Stimulated activated CD8-positive, alpha-beta memory T cell treated with anti-CD3 and anti-CD28 coated beads, Interleukin-2, amount 100 ng/mL, for 48 hours (primary cell): ENCODE measurements at places on chromosomes 5 and 9.
A peak's percentile ranks its signal among the peaks of the same experiment; 100 is the strongest.

DNA sequence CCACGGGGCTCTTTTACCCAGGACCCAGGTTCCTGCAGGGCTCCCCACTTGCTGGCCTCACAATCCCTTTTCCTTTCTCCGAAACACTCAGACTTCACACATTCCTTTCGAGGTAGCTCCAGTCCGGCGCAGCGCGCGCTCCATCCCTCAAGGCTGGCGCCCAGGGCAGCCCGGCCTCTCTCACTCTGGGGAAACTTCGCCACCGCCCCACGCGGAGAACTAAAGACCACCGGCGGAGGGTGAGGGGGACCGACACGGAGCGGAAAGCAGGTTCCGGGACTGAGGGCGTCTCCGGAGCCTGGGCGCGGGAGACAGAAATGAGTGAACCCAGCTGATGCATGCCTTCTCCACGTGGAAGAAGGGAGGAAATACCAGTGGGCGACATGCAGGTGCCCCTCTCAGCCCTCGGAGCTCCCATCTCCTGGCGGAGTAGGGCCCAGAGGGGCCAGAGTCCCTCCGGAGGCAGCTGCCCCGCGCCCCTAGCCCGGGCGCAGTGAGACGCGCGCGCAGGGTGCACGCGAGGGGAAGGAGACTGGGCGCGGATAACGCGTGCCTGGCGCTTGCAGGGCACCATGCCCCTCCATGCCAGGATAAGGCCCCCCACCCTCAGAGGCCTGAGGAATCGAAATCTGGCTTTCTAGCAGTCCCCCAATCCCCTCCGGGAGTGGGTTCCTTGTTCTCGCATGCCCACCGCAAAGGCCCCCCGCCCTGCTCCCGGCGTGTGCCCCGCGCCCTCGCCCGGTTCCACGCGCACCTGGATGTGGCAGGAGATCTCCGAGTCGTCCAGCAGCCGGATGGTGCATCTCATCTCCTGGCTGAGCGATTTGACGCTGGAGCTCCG, 650 bp downstream of the FRMD3 start:
- DNase-seq = no peak

DNA sequence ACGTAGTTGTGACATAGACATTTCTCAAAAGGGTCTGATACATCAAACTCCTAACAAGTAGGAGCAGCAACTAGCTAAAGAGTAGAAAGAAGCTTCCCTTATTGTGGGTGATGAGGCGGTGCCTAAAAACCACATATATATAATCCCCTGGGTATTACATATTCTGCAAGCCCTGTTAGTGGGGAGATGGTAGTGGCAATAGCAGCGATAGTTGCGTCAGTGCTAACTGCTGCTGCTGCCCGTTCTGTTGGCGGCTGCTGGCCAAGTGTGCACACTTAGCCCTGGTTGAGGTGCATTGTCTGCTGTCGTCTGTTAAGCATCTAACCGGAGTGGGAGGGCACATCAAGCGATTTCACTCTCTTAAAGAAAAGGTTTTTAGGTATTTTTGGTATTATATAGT, 35.8 kb downstream of the VLDLR start:
- no peak for DNase-seq

DNA sequence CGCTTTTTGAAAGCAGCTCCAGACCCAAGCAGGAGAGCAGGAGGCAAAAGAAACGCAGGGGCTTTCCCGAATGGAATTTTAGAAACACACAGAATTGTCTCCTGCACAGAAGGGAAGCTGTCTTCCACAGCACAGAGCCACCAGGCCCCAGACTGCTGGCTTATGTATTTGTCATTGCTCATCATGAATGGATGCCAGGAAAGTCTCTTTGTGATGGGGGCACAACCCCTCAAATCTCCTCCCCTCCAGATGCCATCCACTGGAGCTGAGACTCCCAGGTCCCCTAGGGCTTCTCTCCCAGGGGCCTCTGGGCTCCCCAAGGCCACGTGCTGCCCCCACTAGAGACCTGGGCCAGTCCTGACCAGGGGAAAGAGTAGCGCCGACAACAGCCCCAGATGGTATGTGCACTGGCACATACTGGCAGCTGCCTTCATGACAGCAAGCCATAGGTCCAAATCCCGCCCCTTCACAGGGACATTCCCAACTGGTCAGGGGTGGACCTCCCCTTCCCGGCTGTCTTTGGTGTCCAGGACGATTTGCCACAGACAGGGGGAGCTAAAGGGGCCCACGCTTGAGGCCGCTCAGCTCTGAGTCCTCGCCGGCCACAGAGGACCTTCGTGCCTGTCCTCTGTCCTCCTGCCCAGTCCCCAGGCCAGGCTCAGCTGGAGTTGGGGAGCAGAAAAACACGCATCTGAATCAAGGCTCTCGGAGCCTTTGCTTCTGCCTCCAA, 127.8 kb downstream of the KCNIP1 start:
- no peak for DNase-seq

DNA sequence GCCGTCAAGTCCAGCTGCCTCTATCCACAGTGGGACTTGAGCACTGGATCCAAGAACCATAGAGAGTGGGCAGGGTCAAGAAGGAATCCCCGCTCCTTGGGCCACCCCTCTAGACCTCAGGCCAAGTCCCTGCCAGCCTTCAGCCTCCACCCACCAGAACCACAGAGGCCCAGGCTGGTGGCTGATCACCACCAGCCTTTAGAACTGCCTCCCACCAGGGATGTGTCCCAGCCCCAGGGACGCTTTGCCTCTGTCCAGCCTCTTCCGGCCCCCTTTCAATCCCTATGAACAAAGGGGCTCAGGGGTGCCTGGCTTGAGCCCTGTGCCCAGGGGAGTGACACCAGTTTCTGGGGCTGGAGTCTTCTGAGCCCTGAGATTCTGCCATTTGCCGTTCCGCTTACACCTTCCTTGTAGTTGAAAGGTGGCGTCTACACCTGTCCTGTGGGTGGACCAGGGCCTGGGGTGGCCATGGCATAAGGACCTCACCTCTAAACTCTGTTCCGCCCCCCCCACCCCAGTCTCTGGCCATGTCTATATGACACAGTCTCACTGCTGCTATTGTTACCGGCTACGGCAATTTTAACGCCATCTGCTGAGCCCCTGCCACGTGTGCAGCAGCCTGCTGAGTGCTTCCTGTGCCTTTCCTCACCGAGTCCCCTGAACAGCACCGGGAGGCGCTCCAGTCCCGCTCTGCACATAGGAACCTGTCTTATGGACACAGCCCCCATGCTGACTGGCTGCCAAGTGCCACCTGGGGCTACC, 35.7 kb upstream of the ORM1 start:
- DNase-seq = no peak

DNA sequence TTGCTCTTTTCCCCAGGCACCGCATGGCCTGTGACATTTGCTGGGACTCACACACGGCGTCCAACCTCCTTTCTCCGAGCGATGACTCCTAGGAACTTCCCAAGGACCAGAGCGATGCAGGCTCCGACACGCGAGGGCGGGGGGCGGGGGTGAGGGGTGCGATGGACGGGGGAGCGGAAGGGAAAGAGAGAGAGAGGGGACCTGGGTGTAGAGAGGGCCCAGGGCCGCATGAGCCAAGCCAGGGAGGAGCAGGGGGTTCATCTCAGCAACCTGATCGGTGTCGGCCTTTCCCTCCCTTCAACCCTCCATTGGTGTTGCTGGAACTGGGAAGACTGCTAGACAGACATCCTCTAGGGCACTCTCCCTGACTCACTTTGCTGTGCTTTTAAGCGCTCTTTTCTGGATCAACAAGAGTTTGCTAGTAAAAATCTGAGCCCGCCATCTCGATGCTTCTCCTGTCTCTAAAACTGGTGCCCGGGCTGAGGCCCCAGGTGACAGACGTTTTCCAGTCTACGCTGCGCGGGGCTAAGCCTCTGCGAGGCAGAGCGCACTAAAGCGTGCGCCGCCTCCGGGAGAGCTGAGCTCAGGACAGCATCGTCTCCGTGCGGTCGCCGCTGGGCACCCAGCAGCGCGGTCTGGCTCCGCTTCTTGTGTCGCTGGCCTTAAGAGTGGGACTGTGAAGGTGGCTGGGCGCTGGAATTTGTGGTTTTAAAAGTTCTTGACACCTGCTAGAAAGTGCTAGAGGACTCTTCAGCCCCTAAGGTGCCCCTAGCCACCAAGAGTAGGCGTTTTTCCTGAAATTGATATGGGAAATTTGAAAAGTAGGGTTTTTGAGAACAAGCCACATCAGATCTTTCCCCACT, 1.0 kb upstream of the TSLP start:
- no peak for DNase-seq

- DNase-seq = no peak
Measured at GRCh38 chr9:74711341-74711740, 176.4 kb downstream of the TRPM6 start.

- no peak for DNase-seq
Measured at GRCh38 chr5:129377504-129377903, 82.6 kb upstream of the ADAMTS19 start.

- DNase-seq = no peak
Measured at GRCh38 chr5:76960004-76960625, 7.3 kb downstream of the CRHBP start.

DNA sequence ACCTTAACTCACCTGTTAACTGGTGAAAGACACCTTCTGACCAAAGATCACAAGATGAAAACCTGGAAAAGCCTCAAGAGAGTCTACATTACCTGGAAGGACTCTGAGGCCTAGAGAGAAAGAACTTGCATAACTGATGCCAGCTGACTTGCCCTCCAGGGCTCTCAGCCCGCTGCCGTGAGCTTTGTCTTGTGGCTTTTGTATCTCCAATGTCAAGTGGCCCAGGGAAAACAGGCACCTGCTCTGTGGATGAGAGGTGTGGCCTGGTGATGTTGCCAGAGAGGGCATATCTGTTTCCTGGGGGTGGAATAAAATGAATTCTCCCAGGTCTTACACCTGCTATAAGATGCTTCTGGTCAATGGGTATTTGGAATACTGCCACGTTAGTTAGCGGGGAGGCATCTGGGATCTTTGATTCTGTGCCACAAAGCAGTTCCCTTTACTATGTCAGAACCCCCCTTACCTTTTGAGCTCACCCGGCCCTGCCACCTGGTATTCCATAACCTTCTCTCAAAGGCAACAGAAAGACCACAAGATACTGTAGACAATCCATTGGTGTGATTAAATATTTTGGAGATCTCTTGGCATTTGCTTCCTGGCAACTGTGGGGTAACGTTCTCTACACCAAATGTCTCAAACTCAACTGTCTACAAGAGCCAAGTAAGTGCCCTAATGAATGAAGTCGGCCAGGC, 54.9 kb upstream of the N4BP3 start:
- no peak for DNase-seq

DNA sequence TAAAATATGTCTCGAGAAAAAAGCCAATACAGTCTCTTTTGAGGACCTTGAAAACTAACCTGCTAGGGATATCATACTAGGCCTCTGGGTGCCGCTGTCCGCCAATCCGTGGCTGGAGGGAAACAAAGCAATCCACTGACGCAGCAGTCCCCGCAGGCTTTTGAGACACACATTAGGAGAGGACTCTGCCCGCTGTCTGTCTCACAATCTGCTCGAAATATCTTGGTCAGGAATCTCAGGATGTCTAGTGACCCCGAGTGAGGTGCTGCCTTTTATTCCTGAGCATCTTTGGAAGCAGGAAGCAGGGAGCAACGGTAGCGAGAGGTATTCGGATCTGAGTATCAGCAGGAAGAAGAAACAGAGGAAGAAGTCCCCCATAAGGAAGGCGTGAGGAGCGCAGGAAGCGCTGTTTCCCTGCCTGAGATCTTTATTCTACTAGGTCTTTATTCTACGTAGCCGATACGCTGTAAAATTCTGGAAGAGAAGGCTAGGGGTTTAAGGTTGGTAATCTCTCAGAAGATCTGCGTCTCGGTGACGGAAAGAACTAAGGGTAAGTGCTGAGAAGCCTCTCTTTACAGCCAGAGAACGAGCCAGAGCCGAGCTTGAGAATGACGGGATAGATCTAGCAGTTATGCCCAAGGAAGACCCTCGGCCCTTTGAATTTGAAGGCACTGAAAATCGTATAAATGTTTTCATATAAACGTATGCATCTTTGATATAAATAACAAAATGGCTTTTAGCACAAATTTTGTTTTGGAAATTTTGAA, 4.0 kb upstream of the PCDHGA1 start:
- peak; percentile 48 for DNase-seq

- DNase-seq = no peak
Measured at GRCh38 chr5:172635038-172635437, 6.0 kb upstream of the NEURL1B start.

DNA sequence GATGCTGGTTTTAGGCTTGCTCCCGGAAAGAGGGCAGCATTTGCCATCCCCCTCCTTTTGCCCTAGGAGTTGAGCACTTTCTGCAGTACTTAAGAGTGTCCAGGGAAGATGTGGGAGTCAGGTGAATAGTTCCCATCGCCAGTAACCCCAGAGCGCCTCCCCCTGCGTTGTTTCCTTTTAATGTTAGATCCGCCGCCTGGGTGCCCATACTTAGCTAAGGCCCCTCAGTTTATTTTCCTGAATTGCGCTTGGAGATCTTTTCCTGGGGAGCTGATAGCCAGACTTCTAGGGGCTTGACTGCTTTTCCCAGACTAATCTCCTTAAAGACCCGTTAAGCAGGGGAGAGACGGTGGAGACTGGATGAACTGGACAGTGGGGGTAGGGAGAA, 377 bp upstream of the PCDHAC2 start:
- no peak for DNase-seq

- no peak for DNase-seq
Measured at GRCh38 chr9:84758817-84759216, 89.3 kb downstream of the NTRK2 start.

- no peak for DNase-seq
Measured at GRCh38 chr9:88418715-88419540, 30.7 kb downstream of the SPIN1 start.

- no peak for DNase-seq
Measured at GRCh38 chr5:58231041-58231440, 228.8 kb downstream of the PLK2 start.

- DNase-seq = no peak
Measured at GRCh38 chr5:180208435-180209081, 453 bp downstream of the RASGEF1C start.

DNA sequence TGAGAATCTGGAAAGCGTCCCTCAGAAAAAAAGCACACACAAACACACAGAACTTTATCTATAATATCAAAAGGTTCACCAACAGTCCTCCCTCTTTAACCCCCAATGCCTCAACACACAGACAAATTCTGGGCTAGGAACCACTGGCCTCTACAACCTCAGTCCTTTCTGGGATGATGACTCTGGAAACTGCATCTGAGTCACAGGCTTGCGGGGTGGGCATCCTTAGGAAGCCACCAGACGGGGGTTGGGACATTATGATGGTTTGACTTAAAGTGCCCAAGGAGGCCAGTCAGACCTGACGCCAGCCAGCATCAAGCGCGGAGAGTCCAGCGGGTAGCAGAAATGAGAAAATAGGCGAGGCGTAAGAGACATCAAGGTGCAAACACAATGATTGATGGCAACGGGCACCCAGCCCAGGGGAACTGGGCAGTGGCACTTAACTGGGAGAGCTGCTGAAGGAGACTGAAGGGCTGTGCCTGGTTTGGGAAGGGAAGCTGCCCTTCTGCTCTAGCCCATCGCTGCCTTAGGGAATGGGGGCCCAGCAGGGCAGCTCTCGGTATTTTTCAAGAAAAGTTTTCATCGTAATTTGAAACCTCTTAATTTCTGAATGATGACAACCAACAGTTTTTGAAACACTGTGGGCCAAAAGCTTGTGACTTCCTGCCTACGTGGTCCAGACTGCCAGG, 20.7 kb downstream of the SPRY4 start:
- DNase-seq = no peak

DNA sequence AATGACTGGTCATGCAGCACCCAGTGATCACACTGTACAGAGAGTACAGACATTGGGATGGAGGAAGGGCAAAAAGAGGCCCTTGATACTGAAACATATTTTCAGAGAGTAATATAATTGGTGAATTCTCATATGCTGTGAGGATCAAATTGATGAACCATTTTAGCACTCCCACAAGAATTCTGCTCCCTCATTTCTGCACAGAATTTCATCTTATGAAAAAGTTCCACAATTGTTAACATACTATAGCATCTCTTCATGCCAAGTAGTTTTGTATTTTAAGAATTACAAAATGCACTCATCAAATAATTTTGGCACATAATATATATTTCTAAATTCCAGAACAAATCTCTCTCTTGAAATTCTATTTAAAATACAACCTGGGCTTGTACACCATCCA, 351.2 kb downstream of the PDE4D start:
- DNase-seq = no peak
